Posterior cingulate gyrus (tissue), 11 donors: ENCODE measurements at places on chromosomes 5 and 9.
A peak's percentile ranks its signal among the peaks of the same experiment; 100 is the strongest.

DNA sequence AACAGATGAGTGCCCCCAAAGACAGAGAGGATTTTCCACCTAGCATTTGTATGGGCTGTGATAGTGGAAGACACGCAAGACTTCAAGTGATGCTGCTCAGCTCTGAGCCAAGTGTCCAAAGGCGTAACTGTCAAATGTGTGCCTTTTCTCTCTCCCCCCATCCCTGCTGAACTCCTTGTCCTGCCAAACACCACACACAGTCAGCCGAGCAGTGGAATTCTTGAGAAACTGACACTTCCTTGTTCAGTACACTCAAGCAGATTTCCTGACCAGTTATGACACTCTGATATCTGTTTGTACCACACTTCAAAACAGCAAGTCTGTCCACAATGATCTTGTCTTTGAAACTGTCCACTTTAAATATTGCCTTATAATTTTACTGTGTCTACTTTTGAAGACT lies 166.4 kb downstream of the PIK3R1 start:
- no peak for DNase-seq

DNA sequence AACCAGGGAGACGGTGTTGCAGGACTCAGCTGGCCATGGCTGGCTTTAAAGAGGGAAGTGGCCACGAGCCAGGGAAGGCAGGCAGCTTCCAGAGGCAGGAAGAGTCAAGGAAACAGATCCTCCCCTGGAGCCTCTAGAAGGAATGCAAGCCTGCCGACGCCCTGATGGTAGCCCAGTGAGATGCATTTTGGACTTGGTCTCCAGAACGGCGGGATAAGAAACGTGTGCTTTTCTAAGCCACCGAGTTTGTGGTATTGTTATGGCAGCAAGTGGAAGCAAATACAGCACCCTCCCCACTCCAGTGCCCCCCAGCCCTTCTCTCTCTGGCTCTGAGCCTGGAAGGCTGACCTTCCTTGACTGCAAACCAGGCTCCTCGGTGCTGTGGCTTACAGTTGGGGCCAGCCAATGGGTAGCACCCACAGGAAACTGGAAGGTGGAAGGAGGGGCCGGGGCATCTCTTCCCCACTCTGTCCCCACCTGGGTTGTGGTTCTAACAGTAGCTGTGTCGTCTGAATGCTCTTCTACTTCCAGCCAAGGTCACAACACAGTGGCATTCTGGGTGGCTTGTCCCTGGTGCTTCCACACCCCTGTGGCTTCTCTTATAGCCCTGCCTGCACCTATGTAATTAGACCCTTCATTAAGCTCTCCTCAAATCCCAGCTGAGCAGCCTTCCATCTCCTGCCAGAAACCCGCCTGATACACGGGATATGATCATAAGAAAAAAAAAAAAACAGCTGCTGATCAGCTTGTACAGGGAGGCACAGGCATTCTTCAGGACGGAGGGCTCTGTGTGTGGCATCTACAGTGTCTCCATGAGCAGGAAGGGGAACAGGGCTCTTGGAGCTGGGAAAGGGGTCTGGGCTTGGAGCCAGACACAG lies 29.9 kb upstream of the UNC5A start:
- no peak for DNase-seq

GRCh38 chr5:129905473-129906176 lies 1.4 kb downstream of the CHSY3 start:
- peak; percentile 28 for DNase-seq

- DNase-seq: no peak
Measured at GRCh38 chr5:125609011-125609410, 814.2 kb upstream of the GRAMD2B start.

- no peak for DNase-seq
Measured at GRCh38 chr5:140044041-140044440, 942 bp upstream of the NRG2 start.

- no peak for DNase-seq
Measured at GRCh38 chr9:108919517-108919916, 14.4 kb downstream of the ELP1 start.

GRCh38 chr9:38671748-38672147 lies 48.2 kb downstream of the FAM240B start:
- DNase-seq: no peak

GRCh38 chr5:114192108-114192507 lies 169.8 kb upstream of the KCNN2 start:
- no peak for DNase-seq

GRCh38 chr9:92968081-92968480 lies 20.8 kb downstream of the FGD3 start:
- no peak for DNase-seq

- DNase-seq: no peak
Measured at GRCh38 chr9:26205261-26205660, 527.0 kb upstream of the TUSC1 start.

DNA sequence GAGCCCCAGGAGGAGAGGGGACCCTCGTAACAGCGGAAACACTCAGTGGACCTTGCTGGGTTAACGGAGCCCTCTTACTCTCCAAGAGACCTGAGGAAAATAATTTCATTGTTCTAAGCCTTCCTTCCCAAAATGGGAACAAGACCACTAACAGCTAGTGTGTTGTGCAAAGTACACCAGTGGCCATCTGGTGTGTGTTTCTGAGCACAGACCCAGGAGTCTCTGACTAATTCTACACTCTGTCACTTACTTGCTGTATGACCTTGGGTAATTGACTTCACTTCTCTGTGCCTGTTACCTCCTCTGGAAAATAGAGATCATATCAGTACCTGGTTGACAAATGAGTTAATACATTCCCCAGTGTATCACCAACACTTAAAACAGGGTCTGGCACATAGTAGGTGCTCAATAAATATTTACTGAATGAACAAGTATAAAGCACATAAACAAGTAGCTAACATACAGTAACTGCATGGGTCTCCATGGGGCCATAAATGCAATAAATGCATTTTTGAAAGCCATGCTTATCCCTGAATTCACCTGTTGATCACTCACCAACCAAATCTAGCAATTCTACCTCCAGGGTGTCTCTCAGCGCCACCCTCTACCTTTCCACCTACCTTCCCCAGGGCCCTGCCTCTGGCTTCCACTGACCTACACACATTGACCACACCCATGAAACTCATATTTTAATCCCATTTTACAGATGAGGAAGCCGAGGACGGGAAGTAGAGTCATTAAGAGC lies 44.7 kb upstream of the AKNA start:
- DNase-seq: no peak
